ENCODE measurements at places on chromosomes 2 and 18.

- DNase-seq = no peak
Measured at GRCh38 chr2:173290518-173290917, 64.2 kb upstream of the CDCA7 start.

GRCh38 chr2:19728125-19728524 is 173.7 kb downstream of the TTC32 start:
- no peak for DNase-seq

DNA sequence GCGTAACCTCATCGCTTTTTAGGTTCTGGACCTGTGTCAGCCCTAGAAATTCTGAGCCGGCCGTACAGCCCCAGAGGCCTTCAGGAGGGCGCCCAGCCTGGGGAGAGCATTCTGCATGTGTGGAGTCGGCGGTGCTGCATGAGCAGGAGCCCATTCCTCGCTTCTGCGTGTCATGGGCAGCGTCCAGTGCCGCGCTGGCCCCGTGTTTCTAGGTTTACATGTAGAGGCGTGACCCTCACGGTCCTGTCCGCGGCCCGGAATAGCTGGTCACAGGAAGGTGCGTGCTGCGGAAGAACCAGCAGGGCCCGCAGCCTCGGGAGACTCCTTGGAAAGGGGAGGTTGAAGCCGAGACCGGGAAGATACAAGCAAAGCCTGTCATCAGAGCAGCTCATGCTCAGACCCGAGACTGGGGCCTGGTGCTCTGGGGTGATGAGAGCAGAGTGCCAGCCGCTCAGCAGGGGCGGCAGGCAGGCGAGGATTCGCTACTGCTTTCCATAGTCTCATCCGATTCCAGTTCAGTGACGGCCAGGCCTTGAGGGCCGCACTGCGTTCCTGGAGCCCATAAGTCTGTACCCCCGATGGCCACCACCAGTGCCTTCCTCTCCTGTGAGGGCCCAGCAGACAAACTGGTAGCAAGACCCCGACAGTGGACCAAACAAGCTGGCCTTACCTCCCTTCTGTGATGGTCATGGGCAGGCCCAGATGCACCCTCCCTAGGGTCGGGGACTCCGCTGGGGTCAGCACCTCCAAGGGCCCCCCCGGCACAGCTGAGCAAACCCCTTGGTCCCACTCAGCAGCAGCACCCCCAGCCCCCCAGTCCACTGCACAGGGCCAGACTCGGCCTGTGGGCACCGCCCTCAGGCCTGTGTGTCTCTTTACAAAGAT is 15.6 kb upstream of the NFATC1 start:
- no peak for DNase-seq

GRCh38 chr2:239014458-239015217 is 166.8 kb downstream of the TWIST2 start:
- DNase-seq = no peak

DNA sequence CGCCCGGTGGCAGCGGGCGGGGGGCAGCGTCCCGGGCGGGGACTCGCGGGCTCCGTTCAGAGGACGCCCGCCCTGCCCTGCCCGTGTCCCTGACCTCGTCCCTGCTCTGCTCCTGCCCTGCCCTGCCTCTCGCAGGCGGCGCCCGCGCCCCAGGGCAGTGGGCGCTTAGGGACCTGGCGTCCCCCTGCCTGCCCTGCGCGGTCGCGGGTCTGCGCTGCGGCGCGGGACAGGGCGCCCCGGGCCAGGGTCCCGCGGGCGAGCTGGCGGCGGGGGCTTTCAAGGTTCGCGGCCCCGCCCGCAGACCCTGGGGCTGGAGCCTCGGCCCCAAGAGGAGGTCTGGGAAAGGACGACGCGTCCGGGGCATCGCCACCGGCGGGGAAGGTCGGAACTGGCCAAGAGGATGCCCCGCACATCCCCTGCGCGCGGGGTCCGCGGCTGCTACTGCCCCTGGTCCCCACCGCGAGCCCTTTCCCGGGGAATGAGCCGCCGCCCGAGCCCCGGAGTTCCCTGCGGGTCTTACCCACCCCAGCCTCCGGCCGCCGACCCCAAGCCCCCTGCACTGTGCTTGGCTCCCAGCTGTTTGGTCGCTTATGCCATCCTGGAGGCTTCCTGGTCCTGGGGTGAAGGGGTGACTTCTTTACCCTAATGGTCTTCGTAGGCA is 679 bp downstream of the RNF144A start:
- no peak for DNase-seq

DNA sequence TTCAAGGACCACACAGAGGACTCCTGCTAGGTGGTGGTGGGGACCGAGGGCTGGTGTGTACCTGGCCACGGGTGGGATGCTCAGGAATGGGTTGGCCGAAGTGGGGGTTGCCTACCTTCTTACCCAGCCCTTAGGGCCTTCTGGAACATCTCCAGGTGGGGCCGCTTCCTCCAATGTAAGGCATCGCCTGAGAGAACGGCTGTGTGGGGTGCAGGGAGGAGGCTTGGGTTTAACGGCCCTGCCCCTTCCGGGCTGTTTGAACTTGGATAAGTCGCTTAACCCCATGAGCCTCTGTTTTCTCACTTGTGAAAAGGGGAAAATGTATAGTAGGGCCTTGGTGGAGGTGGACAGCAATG is 35.0 kb downstream of the EMILIN2 start:
- no peak for DNase-seq

Data from esophagus squamous epithelium (tissue), 5 donors.